ENCODE measurements at places on chromosomes 13 and 19.
A peak's percentile ranks its signal among the peaks of the same experiment; 100 is the strongest.

- no peak for DNase-seq
These were observed 74.7 kb upstream of the MCF2L start for GRCh38 chr13:112894423-112894672.

GRCh38 chr19:46493236-46494145, 2.2 kb downstream of the PNMA8B start:
- DNase-seq = peak; percentile 52

GRCh38 chr13:97114651-97115050, 107.5 kb upstream of the MBNL2 start:
- no peak for DNase-seq

- DNase-seq = no peak
These were observed 206.0 kb downstream of the FGF14 start for GRCh38 chr13:102195566-102196462.

GRCh38 chr19:46654621-46655152, 6.3 kb downstream of the DACT3 start:
- no peak for DNase-seq

- DNase-seq = no peak
These were observed 17.7 kb downstream of the RFX2 start for GRCh38 chr19:6092329-6093286.

- DNase-seq = no peak
These were observed 168.6 kb downstream of the SUCLA2 start for GRCh38 chr13:47832458-47832972.

GRCh38 chr13:29975283-29975682, 124.9 kb upstream of the UBL3 start:
- no peak for DNase-seq

DNA sequence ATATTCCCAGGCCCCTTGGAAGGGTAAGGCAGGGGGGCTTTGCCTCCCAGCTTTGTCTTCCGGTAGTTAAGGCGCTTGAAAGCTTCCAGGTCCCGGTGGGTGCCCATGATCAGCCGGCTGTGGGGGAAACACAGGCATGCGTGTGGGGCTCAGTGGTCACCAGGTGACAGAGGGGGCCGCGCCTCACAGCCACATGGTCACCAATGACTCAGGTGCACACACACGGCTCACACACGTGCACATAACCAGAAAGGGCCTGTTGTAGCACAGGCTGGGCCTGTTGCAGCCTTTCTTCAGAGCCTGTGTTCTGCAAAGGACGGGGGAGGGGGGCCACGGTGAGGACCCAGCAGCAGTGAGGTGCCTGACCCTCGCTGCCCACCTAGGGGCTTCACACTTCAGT, 5.9 kb downstream of the NANOS3 start:
- DNase-seq = no peak

- DNase-seq = no peak
These were observed 10.2 kb downstream of the ERFL start for GRCh38 chr19:41918095-41918494.

GRCh38 chr13:31625115-31625514, 114.2 kb upstream of the RXFP2 start:
- DNase-seq = no peak

- DNase-seq = no peak
These were observed 603.3 kb upstream of the SLITRK6 start for GRCh38 chr13:86402500-86402899.

GRCh38 chr19:53511933-53512374, 26.0 kb upstream of the ZNF331 start:
- peak; percentile 27 for DNase-seq

- no peak for DNase-seq
These were observed 36.4 kb downstream of the ATP11A start for GRCh38 chr13:112726016-112726767.

DNA sequence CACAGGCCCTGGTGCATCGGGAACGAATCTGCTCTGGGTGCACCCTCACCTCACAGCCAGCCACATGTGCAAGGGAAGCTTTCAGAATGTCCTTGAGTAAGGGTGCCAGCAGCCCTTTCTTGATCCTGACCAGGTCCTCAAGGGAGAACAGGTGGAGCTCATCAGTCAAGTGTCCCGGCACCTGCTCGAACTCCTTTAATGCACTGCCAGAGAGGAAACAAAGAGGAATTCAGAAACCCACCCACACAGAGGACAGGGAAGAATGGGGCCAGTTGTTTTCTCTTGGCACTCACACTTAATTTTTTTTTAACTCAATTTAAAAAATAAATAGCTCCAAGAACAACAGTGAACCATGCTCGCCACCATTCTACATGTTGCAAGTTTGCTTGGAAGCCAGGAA, 41.7 kb downstream of the RUBCNL start:
- no peak for DNase-seq

DNA sequence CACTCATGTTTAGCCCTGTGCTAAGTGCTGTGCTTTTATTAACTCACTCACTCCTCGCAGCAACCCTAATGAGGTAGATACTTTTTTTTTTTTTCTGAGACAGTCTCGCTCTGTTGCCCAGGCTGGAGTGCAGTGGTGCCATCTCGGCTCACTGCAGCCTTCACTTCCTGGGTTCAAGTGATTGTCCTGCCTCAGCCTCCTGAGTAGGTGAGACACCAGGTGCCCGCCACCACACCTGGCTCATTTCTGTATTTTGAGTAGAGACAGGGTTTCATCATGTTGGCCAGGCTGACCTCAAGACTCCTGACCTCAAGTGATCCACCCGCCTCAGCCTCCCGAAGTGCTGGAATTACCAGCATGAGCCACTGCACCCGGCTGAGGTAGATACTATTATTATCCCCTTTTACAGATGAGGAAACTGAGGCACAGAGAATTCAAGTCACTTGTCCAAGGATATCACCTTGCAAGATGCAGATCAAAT, 2.5 kb downstream of the ITPKC start:
- DNase-seq = no peak

GRCh38 chr19:47107953-47108746, 5.4 kb downstream of the ZC3H4 start:
- no peak for DNase-seq

DNA sequence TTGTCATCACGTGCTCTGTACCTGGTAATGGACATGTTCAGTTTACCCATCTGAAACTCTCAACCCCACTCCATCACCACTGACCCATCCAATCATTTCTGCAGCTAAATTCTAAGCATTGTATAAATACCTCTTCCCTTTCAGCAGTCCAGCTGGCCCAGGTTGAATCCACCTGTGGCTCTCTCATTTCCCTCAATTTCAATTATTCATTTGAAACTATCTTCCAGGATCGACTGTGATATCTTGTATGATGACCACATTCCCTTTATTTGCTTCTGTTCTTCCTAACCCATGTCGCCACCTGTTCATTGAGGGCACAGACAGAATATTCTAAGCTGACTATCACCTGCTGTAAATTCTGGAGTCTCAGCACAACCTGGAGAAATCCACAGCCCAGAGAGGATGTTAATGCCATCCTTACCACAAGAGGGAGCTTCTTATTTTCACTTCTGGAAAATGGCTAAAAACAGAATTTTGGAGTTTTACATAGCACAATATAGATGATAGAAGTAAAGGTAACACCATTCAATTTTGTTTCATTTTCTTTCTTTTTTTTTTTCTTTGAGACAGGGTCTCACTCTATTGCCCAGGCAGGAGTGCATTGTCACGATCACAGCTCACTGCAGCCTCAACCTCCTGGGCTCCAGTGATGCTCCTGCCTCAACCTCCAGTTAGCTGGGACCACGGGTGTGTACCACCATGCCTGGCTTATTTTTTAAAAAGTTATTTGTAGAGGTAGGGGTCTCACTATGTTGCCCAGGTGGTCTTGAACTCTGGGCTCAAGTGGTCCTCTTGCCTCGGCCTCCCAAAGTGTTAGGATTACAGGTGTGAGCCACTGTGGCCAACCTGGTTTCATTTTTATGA, 38.6 kb downstream of the ZNF823 start:
- DNase-seq = no peak

DNA sequence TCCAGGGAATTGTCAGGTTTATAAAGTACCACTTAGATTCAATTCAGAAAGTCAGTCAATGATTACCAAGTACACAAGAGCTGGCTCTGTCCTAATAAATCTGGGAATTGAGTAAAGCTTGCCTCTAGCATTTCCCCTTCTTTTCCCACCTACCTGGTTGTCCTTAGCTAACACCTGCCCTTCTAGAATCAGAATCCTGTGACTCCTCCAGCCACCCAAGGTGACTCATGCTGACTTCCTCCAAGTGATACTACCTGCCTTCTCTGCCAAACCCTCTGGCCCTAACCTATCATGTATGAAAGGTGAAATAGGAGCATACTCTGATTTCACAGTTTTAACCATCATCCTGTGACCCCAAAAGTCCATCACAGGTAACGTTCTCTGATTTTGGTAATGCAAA, 151.2 kb downstream of the DIAPH3 start:
- no peak for DNase-seq

- DNase-seq = no peak
These were observed 20.8 kb upstream of the POU2F2 start for GRCh38 chr19:42152910-42153671.

GRCh38 chr13:30545320-30545719, 72.4 kb upstream of the USPL1 start:
- no peak for DNase-seq

DNA sequence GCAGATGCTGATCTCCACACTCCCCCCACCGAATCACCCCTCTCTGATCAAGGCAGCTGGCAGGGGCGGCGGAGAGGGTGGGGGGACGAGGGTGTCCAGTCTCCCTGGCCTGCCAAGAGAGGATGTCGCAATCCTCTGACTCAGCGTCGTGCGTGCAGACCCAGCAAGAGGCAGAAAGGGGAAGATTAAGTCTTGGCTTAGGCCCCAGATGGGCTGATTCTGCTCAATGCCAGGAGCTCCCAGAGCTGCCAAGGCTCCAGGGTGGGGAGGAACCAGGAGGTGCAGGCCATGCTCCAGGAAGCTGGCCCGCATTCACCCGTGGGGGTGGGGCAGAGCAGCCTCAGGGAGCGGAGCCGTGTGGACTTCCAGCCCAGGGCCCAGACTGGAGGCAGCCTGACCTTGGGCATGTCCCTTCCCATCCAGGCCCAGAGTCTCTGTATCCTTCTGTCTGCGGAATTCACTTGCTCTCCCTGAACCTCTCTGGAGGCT, 6.6 kb upstream of the BCL3 start:
- DNase-seq = no peak

Measured in activated naive CD4-positive, alpha-beta T cell (primary cell).